ENCODE measurements at places on chromosomes 6 and 20.
A peak's percentile ranks its signal among the peaks of the same experiment; 100 is the strongest.

- peak; percentile 71 for DNase-seq
Observed at GRCh38 chr20:25247518-25247955, 348 bp upstream of the PYGB start.

DNA sequence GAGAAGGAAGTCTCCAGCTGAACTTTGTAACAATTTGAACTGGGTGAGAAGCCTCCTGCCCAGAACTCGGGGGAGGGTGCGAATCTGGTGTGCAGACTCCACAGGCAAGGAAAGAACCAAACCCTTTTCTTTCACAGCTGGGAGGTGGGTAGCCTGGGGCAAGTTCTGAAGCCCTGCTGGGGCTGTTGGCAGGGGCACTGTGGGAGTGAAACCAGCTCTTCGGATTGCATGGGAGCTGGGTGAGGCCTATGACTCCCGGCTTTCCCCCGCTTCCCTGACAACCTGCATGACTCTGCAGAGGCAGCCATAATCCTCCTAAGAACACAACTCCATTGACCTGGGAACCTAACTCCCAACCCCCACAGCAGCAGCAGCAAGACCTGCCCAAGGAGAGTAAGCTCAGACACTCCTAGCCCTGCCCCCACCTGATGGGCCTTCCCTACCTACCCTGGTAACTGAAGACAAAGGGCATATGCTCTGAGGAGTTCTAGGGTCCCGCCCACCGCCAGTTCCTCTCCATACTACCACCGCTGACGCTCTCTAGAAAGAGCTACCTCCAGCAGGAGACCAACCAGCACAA lies 37.5 kb downstream of the SOD2 start:
- no peak for DNase-seq

DNA sequence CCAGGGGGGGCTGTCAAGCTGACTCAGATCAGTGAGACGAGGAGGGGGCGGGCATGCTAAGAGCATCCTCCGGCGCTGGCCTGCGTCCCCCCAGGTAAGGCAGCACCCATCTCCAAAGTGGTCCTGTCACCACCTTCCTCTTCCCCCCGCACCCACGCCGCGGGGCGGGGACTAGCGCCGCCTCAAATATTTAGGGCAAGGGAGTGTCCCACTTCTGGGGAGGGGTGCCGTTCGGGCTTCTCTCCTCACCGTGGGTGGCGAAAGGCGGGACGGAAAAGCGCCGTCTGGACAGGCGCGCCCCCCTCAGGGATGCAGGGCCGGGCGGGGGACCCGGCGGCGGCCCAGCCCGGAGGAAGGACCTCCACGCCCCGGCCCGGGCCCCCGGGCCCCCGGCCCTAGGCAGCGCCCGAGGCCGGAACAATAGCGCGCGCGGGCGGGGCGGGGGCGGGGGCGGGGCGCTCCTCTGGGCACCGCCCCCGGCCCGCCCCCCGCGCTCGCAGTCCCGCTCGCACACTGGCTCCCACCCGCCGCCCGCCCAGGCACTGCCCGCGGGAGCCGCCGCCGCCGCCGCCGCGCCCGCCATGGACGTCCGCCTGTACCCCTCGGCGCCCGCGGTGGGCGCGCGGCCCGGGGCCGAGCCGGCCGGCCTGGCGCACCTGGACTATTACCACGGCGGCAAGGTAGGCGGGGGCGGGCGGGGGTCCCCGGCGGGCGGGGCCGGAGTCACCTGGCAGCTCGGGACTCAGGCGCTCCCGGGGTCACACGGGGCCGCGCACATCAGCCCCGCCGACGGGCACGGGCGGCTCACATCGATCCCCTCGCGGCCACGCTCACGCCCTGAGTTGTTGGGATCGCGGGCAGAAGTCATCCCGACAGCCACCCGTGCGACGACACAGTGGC lies at the start of gene TOX2:
Gene TOX2, plus strand, starts transcription at position 542 of the 900 bp plus-strand sequence. Its CDS starts 40 bp downstream, at position 582.
- DNase-seq = peak; percentile 74

- DNase-seq = peak; percentile 15
Observed at GRCh38 chr20:50679753-50680104, 11.6 kb downstream of the RIPOR3 start.

DNA sequence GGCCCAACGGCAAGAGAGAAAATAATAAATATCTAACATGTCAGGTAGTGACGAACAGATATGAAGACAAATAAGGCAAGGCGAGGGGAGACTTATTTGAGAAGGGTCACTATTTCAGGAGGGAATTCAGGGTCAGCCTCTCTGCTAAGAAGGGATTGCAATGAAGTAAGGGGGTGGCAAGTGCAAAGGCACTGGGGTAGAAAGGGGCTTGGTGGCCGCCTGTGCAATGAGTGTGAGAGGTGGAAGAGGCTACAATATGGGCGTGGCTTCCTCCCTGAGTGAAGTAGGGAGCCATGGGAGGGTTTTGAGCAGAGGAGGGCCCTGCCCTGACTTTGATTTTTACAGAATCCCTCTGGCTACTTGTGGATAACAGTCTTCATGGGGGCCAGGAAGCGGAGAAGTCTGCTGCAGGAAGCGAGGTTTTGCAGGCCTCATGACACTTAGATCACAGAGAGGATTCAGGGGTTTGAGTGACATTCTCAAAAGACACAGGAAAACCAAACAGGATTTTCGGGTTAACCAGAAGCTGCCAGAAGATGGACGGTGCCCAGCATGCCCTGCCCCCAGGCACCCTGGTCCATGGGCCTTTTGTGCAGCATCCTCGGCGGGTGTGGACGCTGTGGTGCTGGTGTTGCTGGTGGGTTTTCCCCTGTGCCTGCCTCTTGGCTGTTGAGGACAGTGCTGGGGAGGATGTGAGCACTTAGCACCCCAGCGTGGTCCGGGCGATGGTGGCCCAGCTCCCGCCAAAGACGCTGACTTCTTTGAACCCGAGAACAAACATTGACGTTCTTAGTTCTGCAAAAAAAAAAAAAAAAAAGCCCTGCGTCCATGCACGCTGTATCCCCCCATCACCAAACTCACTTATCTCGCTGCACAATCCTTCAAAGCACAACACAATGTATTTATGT lies 124.2 kb upstream of the PTPN1 start:
- no peak for DNase-seq

- DNase-seq = no peak
Observed at GRCh38 chr6:26296556-26296856, 68.5 kb upstream of the BTN3A2 start.

DNA sequence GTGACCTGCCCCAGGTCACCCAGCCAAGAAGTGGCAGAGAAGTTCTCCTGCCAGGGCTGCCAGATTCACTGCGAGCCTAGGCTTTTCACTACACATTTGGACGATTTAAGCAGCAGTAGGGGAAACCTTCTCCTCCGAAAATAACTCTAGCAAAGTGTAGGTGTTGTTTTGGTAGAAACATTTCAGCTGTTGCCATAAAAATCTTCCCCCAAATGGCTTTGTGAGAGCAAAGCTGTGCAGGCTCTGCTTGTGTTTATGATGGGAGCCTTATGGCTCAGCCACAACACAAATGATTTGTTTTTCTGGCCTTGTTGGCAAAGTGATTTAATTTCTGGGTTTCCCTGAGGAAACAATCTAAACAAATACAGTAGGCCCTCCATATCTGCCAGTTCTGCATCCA lies 81.8 kb downstream of the PLCB4 start:
- DNase-seq = no peak

DNA sequence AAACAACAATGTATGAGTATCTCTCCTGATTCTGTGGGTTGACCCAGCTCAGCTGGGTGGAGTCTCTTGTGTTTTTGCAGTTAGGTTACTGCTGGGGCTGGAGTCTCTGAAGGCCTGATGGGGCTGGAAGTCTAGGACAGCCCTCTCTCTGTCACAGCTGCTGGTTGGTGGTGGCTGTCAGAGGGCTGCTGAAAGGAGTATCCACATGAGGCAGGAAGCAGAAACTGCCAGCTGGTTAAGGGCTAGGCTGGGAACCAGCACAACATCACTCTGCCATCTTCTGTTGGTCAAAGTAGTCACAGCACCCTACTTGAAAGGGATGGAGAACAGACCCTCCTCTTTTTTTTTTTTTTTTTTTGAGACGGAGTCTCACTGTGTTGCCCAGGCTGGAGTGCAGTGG lies 10.0 kb upstream of the PACSIN1 start:
- DNase-seq = no peak

DNA sequence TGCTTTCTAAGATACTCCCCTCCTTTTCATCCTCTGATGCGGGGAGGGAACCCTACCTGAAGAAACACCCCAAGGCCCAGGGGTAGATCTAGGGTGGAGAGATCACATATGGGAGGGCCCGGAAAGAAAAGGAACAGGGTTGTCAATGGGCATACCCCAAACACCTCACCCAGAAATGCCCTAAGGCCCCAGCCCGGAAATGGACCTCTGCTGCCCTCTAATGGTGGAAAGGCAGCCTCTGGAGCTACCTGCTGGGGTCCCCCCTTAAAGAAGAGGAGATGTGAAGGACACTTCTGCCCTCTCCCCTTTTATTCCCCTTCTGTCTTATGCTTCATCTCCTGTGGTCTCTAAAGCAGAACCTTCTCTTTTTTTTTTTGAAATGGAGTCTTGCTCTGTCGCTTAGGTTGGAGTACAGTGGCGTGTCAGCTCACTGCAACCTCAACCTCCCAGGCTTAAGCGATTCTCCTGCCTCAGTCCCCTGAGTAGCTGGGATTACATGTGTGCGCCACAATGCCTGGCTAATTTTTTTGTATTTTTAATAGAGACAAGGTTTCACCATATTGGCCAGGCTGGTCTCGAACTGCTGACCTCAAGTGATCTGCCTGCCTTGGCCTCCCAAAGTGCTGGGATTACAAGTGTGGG lies 458 bp upstream of the ARMC12 start:
- DNase-seq = peak; percentile 80

- no peak for DNase-seq
Observed at GRCh38 chr20:50389438-50389807, 120.8 kb upstream of the PTPN1 start.

DNA sequence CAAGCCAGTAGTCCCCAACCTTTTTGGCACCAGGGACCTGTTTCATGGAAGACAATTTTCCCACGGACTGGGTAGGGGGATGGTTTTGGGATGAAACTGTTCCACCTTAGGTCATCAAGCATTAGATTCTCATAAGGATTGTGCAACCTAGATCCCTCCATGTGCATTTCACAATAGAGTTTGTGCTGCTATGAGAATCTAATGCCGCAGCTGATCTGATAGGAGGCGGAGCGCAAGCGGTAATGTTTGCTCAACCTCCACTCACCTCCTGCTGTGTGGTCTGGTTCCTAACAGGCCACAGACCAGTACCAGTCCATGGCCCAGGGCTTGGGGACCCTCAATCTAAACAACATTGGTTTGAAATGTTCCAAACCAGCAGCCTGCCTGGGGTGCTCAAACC lies 137.0 kb upstream of the STXBP5 start:
- DNase-seq = no peak

DNA sequence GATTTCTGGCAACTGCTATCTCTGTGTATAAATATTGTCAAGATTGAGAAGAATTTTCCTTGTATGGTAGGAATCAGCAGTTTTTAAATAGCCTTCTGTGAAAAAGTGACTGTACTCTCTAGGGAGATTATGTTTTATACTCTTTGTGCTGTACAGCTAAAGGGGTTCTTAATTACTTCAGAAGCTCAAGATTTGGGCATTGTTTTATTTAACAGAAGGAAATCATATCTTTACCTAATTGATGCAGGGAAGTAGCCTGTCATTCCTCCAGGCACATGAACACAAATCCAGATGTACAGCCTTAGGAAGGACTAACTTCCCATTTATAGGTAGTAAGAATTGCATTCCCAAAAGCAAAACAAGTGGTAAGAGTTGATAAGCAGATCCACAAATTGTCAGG lies 1.3 kb downstream of the CALHM5 start:
- no peak for DNase-seq

GRCh38 chr6:122059918-122060317 lies 339.5 kb upstream of the HSF2 start:
- DNase-seq = no peak

DNA sequence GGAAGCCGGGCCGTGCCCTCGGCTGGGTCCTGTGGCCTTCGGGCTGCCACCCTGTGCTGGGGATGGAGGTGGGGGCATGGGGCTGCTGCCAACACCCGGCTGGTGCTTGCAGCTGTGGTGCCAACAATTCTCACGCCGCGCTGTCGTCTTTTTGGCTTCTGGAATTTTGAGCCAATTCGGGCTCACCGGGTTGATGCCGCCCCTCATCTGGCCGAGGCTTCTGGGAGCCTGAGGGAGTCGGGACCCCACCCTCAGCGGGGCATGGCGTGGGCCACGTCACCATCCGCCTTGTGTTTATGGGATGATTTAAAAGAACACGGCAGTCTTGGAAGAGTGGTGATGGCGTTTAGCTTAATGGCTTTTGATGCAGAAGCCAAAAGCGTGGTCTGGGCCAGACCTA lies 8.7 kb upstream of the NPBWR2 start:
- DNase-seq = no peak

DNA sequence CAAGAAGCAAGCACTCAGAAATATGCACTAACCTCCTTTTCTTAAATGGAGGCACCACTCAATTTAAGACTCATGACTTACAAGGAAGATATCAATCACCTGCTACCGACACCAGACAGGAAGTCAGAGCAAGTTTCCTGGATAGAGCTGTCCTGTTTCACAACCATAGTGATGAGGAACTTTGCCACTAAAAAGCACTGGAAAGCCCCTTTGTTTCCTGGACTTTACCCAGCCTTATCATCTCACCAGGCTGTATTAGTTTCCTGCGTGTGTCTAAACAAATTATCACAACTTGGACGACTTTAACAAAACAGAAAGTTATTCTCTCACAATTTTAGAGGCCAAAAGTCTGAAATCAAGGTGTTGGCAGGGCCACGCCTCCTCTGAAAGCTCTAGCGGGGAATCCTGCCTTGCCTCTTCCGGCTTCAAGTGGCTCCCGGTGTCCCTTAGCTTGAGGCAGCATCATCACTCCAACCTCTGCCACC lies 253.8 kb upstream of the STXBP5 start:
- no peak for DNase-seq

DNA sequence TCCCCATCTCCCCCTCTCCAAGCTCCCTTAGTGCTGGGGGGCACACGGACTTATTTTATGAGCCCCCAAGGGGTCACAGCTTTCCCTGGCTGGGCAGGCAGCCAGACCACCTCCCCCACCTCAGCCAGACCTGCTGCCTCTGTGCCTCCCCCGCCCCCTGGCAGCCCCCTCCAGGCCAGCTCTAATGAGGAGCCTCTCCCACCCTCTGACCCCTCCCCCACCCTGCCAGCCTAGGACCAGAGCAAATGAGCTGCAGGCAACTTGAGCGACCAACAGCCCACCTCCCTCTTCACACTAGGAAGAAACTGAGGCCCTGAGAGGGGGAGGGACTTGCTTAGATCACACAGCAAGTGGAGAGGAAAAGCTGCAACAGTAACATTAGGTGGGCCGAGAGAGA lies 1.9 kb downstream of the GDF5 start:
- no peak for DNase-seq

DNA sequence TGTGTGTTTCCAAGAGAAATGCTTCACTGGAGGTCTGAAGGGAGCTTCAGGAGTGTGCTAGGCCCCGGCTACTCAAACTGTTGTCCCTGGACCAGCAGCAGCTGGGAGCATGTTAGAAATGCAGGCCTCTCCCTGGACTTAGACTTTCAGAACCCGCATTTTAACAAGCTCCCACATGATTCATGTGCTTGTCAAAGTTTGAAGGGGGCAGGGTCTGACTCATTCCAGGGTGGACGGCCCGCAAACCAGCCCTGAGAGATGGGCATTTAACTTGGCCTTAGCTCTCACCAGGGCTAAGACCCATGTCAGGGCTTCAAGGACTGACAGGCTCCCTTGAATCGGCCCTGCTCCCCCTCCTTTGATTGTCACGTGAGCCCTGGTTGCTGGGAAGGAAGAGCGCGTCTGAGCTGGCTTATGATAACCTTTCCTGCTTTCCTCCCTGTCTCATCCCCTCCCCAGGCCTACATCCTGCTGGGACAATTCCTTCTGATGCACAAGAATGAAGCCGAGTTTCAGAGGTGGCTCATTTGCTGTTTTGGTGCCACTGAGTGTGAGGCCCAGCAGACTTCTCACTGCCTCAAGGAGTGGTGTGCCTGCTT lies 35.5 kb downstream of the BANF2 start:
- no peak for DNase-seq
